ENCODE measurements at places on chromosomes 1 and 21.

DNA sequence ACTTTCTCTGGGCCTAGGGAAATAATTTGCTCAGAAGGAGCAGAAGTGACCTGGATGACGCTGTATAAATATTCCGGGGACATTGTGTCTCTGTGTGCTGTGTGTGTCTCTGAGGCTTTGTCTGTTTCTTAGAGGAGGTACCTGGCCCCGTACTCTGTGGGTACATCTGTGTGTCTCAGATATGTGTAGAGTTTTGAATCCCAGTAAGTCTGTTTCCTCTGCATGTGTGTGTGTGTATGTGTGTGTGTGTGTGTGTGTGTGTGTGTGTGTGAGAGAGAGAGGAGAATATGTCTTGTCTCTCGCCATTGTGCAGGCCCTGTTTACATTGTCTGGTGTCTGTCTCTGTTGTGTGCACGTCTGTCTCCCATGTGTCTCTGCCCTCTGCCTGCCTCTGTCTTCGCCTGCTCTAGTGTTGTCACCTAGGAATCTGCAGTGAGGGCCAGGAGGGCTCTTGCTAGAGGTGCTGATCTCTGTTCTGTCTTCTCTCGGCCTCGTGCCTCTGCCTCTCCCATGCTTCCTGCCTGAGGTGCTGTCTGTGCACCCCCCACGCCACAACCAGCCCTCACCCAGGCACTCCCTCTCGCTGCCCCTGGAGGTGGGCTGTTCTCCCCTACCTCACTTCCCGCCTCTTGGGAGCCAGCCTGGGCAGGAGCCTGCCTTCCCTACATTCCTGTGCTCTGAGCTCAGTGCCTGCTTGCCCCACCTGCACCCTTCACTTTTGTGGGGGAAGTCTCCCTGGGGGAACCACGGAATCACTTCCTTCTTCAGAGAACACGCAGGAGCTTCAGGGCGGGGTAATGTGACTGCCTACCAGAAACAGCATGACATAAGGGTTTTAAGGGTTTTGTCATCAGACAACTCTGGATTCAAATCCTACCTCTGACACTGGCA is 5.9 kb downstream of the MAP7D1 start:
- DNase-seq = peak; percentile 29

GRCh38 chr21:44854664-44855446 is 18.6 kb downstream of the PTTG1IP start:
- DNase-seq = no peak

GRCh38 chr1:89728381-89728780 is 92.5 kb upstream of the LRRC8D start:
- no peak for DNase-seq

DNA sequence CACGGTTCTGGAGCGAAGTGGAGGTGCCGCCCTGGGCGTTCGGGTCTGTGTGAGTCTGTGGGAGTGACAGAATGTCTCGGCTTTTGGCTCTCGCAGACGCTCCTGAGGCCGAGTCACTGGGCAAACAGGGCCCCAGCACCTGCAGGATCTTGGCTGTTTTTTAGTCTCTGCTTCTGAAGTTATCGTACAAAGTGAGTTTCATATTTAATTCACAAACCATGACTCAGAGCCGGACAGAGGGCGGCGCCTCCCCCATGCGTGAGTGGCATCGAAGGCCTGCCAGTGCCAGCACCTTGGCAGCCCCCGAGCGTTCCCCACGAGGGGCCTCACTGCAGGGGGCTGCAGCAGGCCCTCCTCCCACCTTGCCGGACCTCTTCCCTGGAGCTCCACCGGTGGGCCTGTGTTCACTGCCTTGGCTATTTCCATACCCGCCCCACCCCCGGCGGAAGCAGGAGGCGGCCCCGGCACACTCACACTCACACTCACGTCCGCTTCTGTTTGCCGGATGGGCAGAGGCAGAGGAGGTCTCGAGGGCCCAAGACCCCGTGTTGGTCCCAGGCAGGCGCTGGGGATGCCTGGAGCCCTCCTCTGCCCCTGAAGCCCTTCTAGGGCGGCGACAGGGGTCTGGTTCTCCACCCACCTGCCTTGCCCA is 56.3 kb downstream of the MORN1 start:
- no peak for DNase-seq

- peak; percentile 28 for DNase-seq
Measured at GRCh38 chr1:117372863-117373412, 5.7 kb downstream of the MAN1A2 start.

DNA sequence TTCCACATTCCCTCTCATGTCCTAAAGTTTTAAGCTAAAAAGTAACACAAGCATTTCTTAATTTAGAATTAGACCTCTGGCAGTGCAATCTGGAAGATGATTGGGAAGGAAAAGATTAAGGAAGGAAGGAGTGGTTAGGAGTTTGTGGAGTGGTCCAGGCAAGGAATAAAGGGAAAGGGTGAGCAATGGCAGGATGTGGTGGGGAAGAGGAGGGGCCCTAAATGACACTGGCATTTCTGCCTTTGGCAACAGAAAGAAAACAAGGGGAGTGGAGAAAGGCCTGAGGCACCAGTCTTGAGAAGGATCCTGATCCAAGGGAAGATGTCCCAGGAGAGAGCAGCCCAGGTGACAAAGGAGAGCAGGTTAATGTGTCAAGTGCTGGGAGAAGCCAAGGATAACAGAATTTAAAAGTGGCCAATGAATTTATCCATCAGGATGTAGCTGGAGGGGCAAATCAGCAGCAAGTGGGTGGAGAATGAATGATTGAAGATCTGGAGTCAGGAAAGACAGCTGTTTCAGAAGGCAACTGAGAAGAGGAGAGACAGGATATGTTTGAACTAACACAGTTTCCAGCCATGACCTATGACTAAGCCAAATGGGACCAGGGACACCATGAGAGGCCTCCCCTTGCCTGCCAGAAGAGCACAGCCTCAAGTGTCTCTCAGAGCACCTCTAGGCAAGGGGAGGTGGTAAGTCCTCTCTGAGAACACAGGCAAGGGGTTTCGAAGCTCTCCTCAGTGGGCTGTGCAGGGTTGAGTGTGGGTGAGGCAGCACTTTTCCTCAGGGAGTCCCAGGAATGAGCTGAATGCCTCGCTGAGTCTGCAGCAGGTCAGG is 20.9 kb upstream of the LY9 start:
- DNase-seq = no peak

- peak; percentile 32 for DNase-seq
Measured at GRCh38 chr1:158527190-158527815, 26.9 kb downstream of the OR6Y1 start.

GRCh38 chr1:170494369-170494768 is 37.6 kb upstream of the GORAB start:
- peak; percentile 88 for DNase-seq

DNA sequence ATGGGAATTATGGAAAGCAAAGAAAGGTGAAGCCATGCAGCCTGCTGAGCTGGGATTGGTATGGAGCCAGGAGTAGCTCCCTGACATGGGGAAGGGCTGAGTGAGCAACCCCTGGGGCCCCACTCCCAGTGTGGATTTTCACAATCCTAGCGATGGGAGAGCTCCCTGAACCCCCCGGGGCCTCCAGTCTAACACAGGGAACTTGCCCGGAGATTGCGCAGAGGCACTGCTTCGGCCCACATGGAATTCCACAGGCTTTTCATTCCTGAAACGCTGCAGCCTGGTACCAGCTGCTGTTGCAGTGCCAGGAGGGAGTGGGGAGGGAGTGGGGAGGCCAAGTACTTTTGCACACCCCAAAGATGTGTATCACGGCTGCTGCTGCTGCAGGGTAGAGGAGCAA is 110.4 kb upstream of the C21orf91 start:
- DNase-seq = no peak

- DNase-seq = no peak
Measured at GRCh38 chr21:38910390-38911067, 104.8 kb downstream of the ETS2 start.

- DNase-seq = no peak
Measured at GRCh38 chr1:86100401-86100800, 56.2 kb downstream of the COL24A1 start.

DNA sequence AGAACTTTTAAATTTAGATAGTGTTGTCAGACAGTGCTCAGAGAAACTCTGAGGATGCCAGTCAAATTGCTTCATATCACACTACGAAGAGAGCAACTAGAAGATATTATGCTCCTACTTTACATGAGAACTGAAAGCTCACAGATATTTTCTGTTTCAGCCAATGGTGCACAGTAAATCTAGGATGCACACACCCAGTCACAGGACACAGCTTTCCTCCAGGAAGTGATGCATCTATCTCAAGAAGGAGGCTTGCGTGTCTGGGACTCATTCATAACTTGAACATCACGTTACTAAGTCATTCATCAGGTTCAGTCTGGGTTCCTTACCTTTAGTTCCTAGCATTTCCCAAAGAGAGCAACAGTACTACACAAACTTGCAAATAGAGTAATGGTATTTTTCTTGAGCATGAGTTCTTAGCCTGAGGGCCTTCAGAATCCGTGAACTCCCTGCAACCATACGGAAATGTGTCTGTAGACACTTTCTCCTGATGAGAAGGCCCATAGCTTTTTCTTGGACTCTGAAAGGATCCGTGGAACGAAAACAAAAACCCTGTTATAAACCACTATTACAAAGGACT is 12.2 kb downstream of the ZNF697 start:
- peak; percentile 90 for DNase-seq

DNA sequence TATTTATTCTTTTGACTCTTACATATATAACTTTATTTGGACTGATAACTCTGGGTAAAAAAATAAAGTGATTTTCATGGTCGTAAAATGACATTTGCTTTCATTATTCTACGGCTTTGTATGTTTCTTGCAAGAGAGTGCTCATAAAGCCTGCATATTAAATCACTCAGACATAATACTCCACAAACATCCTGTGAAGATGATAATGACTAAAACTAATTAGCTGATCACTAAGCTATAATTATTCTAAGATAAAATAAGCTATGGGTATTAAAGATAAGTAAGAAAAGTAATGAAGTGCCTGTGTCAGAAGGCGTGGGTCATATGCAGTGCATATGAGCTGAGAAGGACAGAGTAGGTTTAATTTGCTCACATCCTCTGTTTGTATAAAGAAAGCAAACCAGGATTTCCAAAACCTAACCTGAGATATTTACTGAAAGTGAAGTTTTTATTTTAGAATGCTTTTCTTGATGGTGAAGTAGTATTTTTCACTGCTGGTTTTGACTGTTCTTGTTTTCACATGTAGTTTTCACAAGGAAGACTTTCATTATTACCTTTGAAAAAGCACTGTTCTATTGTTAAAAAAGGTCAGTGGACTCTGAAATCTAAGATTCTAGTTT is 278.8 kb downstream of the AMY1C start:
- DNase-seq = no peak

- no peak for DNase-seq
Measured at GRCh38 chr1:165439330-165439729, 5.6 kb downstream of the RXRG start.

- DNase-seq = peak; percentile 96
Measured at GRCh38 chr1:225923692-225924555, at the start of gene PYCR2. PYCR2 (minus strand) TSS chr1:225924250; CDS start chr1:225924110, 140 bp downstream.

DNA sequence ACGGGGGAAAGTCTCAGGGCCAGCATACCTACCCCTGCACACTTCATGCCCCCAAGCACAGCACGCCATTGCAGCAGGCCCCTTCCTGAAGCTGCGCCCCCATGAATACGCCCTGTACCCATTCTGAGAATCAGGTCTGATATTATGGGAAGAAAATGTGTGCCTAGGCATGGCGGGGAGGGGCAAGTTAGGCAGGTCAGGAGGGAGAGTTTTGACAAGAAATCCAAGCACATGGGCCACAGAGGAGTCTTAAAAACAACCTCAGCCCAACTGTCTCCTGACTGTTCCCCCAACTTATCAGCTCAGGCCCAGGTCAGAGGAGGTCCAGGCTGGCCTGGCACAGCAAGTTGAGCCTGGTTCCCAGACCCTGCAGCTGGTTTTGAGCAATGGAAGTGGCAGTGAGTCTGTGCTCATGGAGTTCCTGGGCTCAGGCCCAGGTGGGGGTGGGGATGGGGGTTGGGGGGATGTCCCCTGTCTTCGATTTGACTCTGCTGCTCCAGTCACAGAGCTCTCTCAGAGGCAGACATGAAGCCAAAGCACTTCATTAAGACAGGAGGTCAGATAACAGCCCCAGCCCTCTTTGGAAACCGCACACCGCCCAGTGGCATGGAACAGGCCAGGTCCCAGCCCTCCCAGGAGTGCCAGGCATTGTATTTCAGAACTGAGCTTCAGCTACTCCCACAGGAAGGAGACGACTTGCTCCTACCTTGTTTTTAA is 20.6 kb upstream of the BCAR3 start:
- DNase-seq = no peak

DNA sequence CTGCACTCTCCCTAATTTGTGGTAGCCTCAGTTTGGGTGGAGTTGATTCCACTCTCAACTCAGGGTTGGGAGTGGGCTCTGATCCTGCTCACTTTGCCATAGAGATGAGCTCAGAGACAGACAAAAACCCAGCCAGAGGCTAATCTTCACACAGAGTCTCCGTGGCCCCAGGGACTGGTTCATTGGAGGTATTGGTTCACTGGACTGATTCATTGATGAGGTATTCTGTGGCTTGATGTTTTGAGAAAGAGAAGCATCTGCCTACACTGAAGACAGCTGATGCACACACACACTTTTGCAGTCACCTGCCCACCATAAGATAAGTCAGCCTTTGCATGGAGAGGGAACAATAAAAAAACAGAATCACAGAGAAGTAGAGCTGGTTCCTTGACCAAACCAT is 183.8 kb downstream of the AJAP1 start:
- DNase-seq = no peak
